ENCODE measurements at places on chromosomes 13 and 19.

DNA sequence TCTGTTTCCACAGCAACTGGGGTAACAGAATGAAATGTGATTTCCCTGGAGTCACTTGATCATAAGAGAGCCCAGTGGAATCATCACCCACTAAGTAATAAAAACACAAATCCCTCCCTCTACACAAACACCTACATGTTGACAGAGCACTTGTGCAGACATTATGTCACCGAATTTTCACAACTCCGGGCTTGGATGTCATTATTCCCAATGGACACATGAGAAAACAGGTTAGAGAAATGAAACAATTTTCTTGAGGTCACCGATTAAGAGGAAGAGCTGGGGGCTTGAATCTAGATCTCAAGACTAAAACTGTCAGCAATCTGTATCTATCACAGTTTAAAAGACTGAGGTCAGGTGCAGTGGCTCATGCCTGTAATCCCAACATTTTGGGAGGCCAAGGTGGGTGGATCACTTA lies 3.1 kb downstream of the XRCC1 start:
- DNase-seq: no peak

GRCh38 chr19:1482361-1483130 lies 3.5 kb upstream of the C19orf25 start:
- DNase-seq: no peak

DNA sequence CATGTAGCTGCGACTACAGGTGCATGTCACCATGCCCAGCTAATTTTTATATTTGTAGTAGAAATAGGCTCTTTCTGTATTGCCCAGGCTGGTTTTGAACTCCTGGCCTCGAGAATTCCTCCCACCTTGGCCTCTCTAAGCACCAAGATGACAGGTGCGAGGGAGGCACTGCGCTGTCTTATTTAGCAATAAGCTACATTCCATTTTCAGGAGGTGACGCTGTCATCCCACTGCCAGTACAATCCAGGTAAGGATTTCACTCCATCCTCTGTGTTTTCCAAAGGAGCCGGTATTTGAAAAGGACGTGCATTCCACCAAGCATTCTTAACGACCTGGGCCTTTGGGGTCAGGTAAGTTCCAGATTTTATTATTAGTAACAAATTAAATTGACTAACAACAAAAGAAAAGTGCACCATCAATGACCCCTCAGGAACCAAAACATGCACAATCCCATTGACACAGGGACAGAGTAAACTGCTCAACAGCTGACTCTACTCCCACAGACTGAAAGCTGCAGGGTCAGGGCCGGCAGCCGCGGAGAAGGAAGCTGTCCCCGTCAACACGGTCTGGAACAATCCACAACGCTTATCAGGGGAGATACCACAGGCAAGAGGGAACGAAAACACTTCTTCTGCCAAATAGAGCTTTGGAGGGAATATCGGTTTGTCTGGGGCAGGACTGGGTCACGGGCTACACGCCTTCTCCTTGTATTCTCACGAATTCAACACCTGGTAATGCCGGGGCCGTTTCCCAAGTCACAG lies 82.8 kb downstream of the INSR start:
- DNase-seq: no peak

DNA sequence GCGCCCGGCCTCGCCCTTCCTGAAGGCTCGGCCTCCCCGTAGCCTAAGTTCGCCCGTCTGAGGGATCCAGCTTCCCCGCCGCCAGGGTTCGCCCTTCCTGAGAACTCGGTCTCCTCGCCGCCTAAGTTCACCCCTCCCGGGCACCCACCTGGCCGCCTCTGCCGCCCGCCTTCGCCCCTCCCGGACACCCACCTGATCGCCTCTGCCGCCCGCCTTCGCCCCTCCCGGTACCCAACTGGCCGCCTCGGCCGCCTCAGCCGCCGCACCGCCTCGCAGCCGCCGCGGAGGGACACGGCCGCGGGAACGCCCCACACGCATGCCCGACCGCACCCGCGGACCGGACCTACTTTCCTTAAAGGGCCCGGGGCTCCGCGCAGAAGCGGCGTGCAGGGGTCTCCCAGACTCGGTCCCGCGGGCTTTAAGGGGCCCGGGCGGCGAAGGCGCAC lies at the start of gene MOB3A:
MOB3A (minus strand) TSS at position 293 of the 446 bp plus-strand sequence. CDS start 17,766 bp downstream, outside the sequence.
- DNase-seq: peak; percentile 92

DNA sequence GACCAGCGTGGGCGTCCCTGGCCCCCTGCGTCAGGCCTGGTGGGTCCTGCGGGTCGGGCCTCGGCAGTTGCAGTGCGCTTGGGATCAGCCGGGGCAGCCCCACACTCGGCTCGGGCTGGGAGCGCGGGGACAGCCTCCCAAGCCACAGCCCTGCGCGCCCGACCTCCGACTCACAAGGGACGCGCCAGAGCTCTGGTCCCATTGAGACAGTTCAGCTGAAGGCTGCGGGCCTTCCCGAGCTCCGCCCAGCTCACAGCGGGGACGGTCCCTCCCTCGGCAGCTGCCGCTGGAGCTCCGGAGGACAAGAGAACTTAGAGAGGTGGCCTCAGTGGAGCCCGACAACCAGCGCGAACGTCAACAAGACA lies 45.7 kb upstream of the ZNF730 start:
- peak; percentile 47 for DNase-seq

- no peak for DNase-seq
Measured at GRCh38 chr13:113151745-113152690, 6.4 kb upstream of the PROZ start.

- no peak for DNase-seq
Measured at GRCh38 chr13:42548731-42549551, 25.0 kb upstream of the TNFSF11 start.

- no peak for DNase-seq
Measured at GRCh38 chr13:42086582-42086981, 38.1 kb downstream of the DGKH start.

DNA sequence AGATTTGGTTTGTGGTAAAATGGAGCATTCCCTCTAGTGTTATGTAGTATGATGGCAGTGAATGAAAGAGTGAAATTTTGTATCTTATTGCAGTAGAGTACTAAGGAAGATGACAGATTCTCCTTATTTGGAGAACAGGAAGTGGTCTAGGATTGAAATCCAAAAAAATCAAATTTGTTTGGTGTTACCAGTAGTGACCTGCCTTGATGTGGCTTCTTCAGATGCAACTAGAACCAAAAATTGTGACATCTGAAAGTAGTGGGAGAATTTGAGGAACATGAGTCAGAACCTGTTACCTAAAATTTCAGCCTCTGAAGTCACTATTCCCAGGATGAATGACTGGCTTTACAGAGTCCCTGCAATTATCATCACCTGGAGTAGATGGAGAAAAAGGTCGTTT lies 165.9 kb downstream of the KLF5 start:
- no peak for DNase-seq

- no peak for DNase-seq
Measured at GRCh38 chr13:45180713-45181601, 19.9 kb downstream of the KCTD4 start.

DNA sequence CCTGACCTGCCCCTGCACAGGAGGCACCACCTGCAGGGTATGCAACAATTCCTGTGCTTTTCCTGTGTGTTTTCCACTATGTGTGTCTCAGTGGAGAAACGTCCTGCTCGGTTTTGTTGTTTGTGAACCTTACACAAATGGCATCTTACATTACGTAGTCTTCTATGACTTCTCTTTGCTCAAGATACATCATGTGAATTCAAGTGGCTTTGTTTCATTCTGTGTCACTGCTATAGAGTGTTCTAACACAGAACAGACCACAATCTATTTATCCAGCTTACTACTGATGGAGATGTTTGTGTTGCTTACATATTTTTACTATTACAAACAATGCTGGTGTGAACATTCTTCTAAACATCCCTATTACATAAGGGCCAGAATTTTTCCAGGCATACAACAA lies 97.7 kb downstream of the ANKRD10 start:
- no peak for DNase-seq

DNA sequence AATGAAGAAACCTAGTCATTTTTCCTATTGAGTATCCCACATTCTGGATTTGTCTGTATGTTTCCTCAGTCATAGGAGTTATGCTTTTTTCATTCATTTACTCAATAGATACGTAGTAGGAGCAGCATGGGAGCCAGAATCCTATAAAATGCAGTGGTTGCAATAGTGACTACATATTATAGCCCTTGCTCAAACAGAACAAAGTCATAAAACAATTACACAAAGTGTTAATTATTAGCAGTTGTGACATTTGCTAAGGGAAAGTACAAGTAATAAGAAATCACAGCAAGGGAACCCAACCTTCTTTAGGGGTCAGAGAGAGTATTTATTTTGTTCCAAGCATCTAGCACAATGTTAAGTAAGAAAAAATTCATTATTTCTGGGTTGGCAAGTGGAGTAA lies 27.7 kb upstream of the POU4F1 start:
- DNase-seq: no peak

DNA sequence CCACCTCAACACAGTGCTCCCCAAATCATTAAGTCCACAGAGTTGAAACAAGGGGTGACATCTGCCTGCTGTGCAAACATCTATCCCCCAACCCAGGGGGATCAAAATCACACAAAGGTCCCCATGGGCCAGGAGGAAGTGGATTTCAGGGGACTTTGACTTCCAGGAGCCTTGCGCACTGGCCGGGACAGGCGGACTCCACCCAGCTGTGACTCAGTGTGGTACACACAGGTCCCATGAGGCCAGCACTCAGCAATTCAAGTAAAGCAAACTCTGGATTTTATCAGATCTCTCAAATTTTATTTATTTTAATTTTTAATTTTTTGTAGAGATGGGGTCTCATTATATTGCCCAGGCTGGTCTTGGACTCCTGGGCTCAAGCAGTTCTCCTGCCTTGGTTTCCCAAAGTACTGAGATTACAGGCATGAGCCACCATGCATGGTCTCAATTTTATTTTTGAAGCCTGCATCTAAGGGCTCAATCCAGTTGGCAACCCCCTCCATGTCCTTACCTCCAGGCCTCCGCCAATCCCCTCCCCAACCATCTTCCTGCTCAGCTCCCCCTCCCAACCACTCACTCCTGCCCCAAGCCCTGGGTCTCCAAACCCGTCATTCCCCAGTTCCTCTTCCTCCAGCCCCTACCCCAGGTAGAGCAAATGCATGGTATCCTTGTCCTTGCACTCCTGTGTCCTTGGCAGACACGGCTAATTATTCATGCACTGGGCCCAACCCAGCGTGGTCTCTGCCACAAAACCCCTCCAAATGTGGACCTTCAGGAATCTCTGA lies 18.2 kb downstream of the ARHGAP33 start:
- no peak for DNase-seq

DNA sequence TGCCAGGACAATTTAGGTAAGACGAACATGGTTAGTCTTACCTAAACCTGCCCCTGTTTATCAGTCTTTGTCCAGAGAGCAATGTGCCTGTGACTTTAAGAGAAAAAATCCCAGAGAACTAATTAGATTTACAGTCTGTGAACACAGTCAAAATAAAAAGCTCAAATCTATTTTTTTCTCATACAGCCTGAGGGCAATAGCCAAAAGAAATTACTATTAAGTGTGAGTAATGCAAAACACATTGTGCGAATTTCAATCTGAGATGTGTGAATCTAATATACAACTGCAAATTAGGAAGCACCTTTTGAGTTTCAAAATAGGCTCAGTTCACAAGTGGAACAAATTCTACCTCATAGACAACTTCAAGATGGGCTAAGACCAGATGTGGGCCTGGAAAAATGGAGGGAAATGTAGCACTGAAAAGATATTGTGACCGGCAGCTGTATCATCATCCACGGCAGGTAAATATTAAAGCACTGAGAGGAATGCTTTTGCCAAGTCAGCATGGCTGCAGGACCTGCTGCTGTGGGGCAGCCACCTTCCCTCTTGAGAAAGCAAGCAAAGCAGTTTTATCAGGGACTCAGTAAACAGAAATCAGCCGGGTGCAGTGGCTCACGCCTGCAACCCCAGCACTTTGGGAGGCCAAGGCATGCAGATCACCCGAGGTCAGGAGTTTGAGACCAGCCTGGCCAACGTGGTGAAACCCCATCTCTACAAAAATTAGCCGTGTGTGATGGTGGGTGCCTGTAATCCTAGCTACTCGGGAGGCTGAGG lies 114.8 kb downstream of the KATNAL1 start:
- no peak for DNase-seq

DNA sequence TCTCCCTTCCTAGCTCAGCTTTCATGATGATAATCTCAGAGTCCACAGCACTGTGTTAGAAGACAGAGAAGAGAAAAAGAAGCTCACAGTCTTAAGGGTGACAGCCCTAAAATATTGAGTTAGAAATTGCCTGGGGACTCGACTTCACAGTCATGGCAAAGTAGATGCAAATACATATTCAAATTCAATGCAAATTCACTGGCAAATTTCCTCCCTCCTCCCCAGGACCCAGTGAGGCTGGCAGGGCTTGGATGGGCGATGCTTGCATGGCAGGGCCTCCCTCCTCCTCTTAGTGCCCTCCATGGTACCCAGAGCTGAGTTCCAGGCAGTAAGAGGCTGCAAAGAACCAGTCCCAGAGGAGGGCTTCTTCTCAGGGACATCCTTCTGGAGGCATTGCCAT lies 115.6 kb upstream of the UQCRFS1 start:
- DNase-seq: no peak

DNA sequence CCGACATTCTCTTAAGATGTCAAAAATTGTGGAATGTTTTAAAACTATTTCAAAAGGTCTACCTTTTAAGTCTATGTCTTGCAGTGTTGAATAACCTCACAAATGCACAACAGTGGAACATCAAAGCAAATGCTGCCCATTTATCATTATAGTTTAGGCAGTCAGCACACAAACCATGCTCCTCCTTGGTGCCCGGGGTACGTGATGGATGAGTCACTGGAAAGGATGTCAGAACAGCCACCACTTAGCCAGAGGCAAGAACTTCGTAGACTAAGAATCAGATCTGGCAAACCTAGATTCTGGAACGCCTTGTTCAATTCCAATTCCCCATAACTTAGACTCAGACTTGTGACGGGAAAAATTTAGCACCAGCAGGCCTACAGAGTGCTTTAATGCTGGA lies 343.6 kb downstream of the FGF9 start:
- DNase-seq: no peak

DNA sequence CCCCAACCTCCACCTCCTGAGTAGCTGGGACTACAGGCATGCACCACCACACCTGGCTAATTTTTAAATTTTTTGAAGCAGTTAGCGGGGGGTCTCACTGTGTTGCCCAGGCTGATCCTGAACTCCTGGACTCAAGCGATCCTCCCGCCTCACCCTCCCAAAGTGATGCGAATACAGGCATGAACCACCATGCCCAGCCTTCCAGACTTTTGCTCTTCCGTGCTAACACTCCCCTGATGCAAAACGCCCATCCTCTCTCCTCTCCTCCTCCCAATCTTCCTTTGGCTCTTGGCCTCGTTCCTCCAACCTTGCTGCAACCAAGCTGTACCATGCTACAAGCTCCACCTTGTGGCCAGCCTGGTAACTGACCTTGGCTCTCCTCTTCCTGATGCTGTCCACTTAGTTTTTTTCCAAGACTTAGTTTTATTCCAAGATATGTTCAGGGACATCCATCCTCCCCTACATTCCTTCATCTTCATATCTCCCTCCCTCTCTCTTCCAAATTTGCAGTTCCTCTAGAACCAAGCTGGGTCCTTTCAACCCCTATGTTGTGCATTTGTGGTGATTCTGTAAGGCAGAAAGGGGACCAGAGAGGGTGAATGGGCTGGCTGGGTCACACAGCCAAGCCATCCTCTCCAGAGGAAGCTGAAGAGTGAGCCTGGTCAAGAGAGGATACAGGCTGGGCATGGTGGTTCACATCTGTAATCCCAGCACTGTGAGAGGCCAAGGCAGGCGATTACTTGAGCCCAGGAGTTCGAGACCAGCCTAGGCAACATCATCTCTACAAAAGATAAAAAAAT lies 32.8 kb downstream of the TINCR start:
- DNase-seq: no peak

- DNase-seq: no peak
Measured at GRCh38 chr13:80901530-80901929, 560.6 kb upstream of the SPRY2 start.

GRCh38 chr19:32104153-32104849 lies 241.1 kb upstream of the ZNF507 start:
- no peak for DNase-seq

- no peak for DNase-seq
Measured at GRCh38 chr13:99251921-99252320, 6.3 kb downstream of the GPR18 start.

Data from SK-N-DZ (cell line).